ENCODE measurements at places on chromosomes 16 and 17.

DNA sequence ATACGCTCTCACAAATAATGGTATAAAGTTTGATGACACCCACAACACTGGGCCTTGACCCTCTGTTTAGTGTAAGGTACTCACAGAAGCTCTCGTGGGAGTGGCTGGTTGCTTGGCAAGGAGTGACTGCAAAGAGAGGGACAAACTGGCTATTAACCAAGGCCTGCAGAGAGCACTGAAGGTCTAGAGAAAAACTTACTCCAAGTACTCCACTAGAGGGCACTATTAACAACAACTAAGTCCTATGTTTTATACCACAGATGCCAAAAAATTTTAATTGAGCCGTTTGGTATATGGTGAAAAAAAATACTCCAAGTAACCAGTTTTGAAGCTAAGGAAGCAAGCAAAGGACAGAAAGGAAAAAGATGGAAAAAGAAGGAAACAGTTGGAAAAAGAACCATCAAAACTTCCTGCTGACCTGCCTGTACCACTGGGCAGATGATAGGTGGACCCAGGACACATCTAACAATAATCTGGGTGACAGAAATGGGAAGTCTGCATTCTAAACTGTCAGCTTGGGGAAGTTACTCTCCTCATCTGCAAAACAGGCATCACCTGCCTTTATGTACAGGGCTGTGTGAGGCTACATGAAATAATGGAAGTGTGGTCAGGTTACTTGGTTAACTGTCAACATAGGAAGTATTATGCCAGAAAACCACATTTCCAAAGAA, 23.2 kb downstream of the DYNC1LI2 start:
- DNase-seq = no peak

DNA sequence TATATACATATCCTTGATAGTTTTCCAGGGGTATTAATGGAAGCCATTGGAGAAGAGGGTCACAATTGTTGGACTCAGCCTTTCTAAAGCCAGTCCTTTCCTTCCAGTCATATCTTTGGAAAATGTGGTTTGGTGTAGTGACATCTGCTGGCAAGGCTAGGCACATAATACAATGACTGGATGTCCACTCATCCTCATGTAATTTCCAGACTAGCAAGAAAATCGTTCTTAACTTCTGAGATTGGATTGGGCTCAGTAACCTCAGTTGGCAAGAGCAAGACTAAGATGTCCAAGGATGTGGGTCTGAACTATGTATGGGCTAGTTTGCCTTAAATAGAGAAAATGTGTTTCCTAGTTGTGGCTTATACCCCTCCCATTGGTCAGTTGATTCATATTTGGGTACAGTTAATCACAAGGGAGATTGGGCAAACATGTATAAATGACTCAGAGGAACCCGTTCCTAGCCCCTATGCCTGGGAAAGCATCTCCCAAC, 8.7 kb upstream of the KAT7 start:
- DNase-seq = no peak

DNA sequence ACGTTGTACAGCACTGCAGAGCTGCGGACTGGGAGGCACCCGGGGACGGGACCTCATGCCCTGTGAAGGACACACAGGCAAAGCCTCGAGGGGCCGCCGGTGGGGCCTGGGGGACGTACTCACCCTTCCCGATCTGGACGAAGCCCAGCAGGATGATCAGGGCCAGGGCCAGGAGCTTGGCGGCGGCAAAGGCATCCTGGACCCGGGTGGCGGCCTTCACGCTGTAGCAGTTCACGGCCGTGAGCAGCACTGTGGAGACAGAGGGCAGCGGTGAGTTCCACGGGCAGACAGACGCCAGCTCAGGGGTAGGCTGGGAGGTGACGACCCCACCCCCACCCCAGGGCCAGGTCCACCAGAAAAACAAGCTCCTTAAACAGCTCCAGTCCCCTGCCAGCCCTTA, 17.7 kb downstream of the SLC7A5 start:
- no peak for DNase-seq

- DNase-seq = no peak
Observed at GRCh38 chr16:69302301-69302700, 8.8 kb upstream of the VPS4A start.

DNA sequence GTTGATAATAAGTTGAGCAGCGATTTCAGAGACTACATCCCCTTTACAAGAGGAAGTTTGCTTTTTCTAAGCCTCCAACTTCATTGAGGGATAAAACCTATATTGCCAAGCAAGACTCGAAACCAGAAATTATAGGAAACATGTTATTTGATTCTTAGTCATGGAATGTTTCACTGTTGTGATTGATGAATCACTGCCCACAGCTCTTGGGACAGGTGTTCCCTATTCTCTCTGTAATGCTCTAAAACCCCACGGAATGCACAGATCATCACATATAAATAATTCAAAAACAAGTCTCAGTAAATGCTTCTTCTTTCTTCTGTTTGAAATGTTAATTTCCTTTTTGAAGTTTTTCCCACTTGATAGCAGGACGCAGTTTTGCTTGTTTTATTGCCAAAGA, 809.5 kb upstream of the GOT2 start:
- DNase-seq = no peak

DNA sequence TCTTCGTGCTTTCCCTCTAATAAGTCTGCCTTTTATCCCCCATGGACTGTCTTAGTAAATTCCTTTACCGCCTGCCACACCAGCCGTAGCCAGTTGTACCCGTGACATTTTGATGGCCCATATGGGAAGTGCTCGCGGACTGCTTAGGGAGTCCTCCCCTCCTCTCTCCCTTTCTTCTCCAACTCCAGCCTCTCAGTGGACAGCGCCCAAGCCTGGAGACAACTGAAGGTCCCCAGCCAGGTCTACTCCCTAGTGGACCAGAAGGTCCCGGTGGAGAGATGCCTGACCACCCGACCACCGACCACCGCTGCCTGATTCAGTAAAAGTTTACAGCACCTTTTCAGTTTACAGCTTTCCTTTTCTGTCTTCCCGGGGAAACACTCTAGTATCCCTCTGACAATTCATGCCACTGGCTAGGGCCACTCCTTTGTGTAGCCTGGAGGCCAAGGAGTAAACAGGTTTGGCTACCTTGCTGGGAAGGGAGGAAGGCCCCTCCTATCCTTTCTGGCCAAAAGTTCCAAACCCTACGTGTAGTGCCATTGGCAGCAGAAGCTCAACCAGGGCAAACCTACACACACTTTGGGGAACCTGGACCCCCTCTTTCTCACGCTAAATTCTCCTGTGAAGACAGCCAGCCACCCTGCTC, 18.0 kb downstream of the CTRB2 start:
- no peak for DNase-seq

DNA sequence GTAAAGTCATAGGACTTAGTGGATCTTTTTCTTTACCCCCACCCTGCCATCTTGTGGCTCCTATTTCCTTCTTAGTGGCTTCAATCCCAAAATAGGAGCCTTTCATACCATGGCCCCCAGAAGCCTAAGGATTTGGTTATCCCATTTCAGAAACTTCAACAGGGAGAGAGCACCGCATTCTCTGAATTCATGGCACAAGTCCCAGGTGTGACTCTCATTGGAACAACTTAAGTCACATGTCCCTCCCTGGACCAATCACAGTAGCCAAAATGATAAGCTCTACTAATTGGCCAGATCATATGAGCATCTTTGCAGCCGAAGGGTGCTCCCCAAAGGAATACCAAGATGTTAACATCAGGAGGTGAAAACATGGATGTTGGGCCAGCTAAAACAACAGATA, 43.2 kb downstream of the AXIN2 start:
- no peak for DNase-seq

GRCh38 chr17:67315865-67316264, 50.5 kb downstream of the PSMD12 start:
- DNase-seq = no peak

- DNase-seq = no peak
Observed at GRCh38 chr16:86680162-86680561, 101.8 kb downstream of the FOXL1 start.

- DNase-seq = no peak
Observed at GRCh38 chr16:80028581-80029380, 428.2 kb upstream of the MAF start.

GRCh38 chr16:69364088-69364487, 12.5 kb upstream of the TMED6 start:
- no peak for DNase-seq

- peak; percentile 42 for DNase-seq
Observed at GRCh38 chr17:77666881-77667395, 291.6 kb upstream of the TNRC6C start.

GRCh38 chr16:49836668-49837067, 19.2 kb downstream of the ZNF423 start:
- no peak for DNase-seq

GRCh38 chr16:49464877-49465504, 91.4 kb downstream of the C16orf78 start:
- peak; percentile 17 for DNase-seq

Data from stimulated activated CD4-positive, alpha-beta T cell treated with anti-CD3 and anti-CD28 coated beads, Interleukin-4, amount 100 ng/mL, for 48 hours (primary cell).